ENCODE measurements at places on chromosomes 5 and 9. TPM values are rescaled to one million over a fixed set of nuclear protein-coding genes. Genes with fewer than 3 reads are reported as not detected.

Gene FAM221B
- not detected for total RNA-seq

Gene CDX1
- not detected for total RNA-seq

Gene FBXL7
- total RNA-seq: 19.0 TPM

- DNase-seq: no peak
Measured at GRCh38 chr5:118326481-118327045, 661.8 kb downstream of the DTWD2 start.

DNA sequence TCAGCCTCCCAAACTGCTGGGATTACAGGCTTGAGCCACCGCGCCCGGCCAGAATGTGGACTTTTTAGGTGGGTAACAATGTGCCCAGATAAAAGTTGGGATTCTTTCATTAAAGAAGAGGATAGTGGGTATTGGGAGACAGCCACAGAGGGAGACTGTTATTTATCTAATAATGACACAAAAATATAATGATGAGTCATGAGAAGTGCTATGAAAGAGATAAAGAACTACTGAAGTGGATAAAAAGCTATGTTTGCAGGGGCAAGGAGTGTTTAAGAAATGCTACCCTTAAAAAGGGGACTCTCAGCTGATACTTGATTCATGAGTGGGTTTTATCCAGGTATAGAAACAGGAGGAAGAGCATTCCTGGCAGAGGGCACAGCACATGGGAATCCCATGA lies 143.6 kb upstream of the ERCC6L2 start:
- DNase-seq: no peak

- peak; percentile 73 for DNase-seq
Measured at GRCh38 chr9:69121155-69122081, 52.7 kb upstream of the TJP2 start.

- peak; percentile 59 for DNase-seq
Measured at GRCh38 chr9:127214421-127215267, 49.9 kb upstream of the GARNL3 start.

DNA sequence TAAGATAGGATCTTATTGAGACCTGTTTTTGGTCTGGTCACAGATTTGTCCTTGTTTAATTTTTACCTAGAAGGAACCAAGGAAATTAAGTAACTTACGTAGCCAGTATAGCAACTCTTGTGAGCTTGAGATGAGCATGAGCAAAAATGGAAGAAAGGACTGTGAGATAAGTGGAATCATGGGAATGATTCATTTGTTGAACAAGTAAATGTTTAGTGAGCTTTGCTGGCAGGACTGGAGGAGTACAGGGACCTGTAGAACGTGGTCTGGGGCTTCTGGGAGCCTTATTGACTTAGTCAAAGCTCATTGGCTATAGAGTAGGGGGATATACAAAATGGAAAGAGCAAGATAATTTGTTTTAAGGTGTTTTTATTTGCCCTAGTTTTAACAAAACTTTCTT lies 3.0 kb downstream of the RAD23B start:
- DNase-seq: peak; percentile 15

DNA sequence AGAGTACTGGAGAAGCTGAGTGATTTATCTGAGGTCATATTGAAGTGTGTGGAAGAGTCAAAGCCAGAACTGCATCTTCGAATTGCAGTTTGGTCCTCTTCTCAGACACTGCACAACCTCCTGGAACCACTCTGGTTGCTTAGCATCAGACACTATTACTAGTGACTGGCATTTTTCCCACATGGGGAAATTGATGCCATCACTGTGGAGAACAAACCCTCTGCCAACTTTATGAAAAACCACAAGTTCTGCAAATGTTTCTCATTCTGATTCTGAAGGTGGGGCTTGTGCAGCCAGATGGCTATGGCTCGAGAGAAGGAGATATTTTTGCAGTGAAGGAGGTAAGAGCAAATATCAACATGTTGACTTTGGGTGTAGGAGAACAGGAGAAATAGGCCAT lies 67.2 kb downstream of the KCTD16 start:
- no peak for DNase-seq

DNA sequence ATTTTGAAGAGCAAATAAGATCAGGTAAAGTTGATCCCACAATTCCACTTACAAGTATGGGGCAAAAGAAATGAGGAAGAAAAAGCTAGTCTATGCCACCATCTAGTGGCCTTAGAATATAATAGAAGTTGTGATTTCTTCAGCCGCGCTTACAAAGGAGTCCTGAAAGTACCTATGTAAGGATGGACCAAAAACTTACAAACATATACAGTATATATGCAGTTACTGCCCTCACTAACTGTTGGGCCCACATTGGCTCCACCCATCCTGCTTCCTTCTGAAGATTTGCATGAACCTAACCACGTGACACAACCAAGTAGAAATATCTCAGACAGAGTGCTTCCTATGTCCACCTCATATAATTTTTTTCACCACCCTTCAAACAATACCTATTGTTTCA lies 11.7 kb upstream of the OR13D1 start:
- DNase-seq: peak; percentile 70

- no peak for DNase-seq
Measured at GRCh38 chr9:97510797-97511654, 9.6 kb downstream of the TMOD1 start.

All from cardiac muscle cell (in vitro differentiated cells and primary cell).